ENCODE measurements at places on chromosomes 7 and 10.

- no peak for DNase-seq
Measured at GRCh38 chr10:126481181-126481580, 92.9 kb upstream of the ADAM12 start.

GRCh38 chr10:47114680-47115186, 185.3 kb upstream of the GDF10 start:
- no peak for DNase-seq

DNA sequence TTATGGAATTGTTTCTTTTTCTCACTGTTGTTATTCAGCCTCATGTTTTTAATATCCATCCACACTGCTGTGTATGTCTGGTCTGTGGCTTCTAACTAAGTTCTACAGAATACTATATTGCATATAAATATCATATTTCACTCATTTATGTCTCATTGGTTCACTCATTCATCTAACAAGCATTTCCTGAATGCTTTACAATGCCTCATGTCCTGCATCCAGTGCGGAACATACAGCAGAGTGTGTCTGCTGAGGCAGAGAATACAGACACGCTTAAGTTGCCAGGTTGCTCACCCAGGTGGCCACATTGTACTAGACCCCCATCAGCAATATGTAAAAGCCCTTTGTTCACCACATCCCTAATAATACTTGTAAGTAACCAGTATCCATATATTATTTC, 111.8 kb upstream of the CNTNAP2 start:
- DNase-seq = no peak

GRCh38 chr10:17348011-17348500, 106.3 kb downstream of the ST8SIA6 start:
- DNase-seq = no peak

DNA sequence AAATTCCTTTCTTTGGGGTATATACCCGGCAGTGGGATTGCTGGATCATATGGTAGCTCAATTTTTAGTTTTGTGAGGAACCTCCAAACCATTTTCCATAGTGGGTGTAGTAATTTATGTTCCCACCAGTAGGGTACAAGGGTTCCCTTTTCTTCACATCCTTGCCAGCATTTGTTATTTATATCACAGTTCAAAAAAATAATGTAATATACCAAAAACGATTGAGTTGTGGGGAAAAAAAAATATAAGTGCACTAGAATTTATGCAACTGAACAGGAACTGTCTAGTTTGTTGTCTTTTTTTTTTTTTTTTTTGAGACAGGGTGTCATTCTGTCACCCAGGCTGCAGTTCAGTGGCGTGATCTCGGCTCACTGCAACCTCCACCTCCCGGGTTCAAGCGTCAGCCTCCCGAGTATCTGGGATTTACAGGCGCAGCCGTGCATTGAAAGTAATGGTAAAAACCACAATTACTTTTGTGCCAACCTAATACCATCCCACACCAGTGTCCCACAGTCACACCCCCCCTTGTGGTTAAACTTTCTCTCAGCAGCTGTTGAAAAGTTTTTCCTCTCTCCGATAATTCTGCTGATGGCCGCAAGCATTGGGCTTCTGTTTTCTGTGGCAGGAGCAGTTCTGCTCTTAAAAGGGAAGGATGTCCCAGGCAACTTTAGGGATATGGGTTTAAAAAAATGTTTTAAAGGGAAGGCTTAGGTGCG, 6.8 kb upstream of the LAT2 start:
- peak; percentile 58 for DNase-seq

DNA sequence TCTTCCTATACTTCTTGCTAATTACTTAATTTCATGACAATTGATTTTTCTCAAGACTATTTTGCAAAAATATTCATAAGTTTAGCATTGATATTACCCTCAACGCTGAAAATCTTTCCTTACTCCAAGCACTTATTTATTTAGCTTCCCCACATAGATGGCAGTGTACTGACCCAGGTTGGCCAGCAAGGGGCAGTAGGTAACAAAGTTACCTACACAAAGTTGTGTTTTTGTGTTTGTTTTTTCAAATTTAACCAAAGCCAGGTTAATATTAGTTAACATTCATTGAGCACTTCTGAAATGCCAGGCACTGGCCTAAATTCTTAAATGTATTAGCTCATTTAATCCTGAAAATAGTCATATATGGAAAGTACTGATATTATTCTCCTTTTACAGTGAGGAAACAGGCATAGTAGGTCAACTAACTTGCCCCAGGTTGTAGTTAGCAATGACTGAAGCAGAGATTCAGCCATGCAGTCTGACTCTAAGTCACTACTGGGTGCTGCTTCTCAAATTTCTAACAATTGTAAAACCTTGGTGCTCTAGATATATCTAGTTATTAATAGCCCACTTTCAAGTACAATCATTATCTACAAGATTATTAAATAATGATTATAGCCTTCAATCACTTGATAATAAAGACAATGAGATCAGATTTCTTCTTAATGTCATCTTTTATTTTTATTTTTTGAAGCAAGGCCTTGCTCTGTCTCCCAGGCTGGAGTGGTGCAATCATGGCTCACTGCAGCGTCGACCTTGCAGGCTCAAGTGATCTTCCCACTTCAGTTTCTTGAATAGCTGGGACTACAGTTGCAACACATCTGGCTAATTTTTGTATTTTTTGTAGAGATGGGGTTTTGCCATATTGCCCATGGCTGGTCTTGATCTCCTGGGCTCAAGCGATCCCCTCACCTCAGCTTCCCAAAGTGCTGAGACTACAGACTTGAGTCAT, 5.8 kb upstream of the GGCT start:
- DNase-seq = peak; percentile 65

DNA sequence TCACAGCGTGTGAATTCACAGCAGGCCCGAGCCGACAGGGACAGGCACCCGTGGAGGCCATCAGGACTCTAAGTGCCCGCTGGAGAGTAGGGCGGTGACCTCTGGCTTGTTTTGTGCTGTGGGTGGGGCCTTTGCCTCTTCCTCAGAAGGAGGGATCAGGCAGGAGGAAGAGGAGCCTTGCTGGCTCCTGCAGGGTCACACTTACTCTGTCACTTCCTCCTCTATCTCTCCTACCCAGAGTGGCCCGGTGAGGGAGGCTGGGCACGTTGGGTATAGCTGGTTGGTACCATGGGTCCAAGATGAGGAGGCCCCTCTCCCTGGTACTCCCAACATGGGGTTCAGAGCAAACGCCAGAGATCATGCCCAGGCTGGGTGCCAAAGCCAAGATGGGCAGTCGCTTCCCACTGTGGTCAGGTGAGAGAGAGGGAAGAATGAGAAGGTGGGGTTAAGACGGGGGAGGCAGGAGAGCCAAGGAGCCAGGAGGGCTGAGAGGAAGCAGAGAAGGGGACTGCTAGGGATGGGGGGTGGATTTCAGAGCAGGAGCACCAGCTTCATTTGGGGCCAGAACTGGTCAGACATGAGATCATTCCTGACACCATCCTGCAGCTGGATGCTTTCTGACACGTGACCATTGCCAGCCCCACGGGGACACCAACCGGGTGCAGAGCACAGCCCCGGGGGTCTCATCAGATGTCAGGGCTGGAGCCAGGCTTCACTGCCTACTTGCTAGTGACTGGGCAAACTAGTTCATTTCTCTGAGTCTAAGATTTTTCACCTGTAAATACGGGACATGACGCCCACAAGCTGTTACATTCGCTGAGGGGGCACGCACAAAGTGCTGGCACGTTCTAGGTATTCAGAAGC, 54.8 kb upstream of the CACUL1 start:
- DNase-seq = no peak

GRCh38 chr10:69863580-69863979, 61.9 kb downstream of the COL13A1 start:
- peak; percentile 51 for DNase-seq

DNA sequence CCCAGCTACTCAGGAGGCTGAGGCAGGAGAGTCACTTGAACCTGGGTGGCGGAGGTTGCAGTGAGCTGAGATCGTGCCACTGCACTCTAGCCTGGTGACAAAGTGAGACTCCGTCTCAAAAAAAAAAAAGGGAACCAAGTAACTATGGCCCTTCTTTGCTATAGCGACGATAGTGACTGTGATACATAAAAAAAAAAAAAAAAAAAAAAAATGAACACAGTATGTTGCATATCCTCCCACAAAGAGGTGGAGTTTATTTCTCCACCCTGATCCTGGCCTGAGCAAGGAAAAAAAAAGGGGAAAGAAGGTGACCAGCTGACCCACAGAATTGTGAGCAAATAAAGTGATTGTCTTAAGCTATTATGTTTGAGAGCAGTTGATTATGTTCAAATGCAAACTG, 42.3 kb upstream of the STEAP1B start:
- no peak for DNase-seq

DNA sequence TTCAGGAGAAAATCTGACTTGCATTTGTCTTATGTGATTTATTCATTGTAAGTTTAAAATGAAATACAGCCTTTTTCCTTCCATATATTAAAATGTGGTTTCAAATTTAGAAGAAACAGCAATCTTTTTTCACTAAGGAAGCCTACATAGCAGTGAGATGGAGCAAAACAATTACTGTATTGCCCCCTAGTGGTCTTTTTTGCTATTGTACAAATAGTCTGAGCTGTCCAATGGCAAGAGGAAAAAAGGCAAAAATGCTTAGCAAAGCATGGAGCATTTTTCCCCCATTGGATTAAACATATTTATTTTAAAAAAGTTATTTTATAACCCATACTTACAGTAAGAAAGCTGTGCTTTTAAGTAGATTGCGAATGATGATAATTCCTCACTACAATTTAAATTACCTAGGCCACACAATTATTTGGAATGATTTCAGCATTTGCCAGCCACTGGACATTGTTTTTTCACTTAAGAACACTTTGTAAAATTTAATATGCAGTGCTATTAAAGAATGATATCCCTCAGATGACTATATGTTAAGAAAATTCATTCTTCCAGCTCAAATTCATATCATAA, 119.5 kb downstream of the CPED1 start:
- peak; percentile 93 for DNase-seq

GRCh38 chr10:92550924-92551323, 23.0 kb downstream of the IDE start:
- DNase-seq = no peak

DNA sequence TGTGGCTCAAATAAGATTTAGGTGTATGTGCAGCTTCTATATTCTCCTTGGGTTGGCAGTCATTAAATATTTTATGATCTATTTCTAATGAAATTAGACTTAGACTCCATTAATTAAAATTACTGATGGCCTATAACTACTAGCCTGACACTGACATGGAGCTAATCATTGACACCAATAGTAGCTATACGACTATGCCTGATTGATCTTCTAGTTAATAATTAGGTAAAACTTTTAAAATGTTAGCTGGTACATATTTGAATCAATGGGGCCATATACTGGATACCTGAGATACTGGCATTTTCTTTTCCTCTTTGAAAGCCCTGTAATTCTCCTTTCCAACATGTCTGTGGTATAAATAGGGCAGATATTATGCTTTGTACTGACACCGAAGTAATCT, 14.4 kb downstream of the WEE2 start:
- no peak for DNase-seq

- DNase-seq = peak; percentile 49
Measured at GRCh38 chr10:84429926-84430520, 101.6 kb downstream of the CCSER2 start.

DNA sequence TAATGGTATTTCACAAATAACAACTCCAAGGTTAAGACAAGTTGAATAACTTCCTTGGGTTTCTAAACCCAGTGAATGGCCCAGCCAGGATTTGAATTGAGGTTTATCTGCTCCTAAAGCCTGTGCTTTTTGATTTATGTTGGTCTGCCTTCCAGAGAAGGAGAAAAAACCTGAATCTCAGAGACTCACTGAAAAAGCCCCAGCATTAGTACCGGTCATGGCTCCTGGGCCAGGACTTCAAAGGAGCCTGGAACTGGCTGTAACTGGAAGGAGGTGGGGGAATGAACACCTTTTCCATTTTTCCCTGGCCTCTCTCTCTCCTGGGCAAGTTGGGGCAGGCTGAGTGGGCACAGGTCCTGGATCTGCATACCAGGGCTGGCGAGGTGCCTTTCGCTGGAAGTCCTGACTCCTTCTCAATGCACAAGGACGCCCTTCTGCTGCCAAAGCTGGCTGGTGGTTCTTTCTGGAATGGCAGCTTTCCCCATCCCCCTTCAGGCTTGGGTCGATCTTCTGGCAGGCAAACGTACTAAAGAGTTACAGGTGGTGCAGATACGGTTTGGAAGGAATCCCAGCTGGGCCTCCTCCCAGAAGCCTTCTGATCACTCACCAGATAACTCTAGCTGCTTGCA, 268.2 kb downstream of the PTEN start:
- no peak for DNase-seq

- DNase-seq = no peak
Measured at GRCh38 chr7:4549681-4550080, 132.4 kb upstream of the FOXK1 start.

GRCh38 chr10:128645486-128645885, 519.3 kb upstream of the MKI67 start:
- DNase-seq = no peak

- DNase-seq = no peak
Measured at GRCh38 chr7:2666588-2667250, 21.3 kb upstream of the AMZ1 start.

GRCh38 chr10:119358567-119358966, 151.2 kb downstream of the GRK5 start:
- no peak for DNase-seq

- DNase-seq = no peak
Measured at GRCh38 chr7:114790521-114790920, 131.4 kb upstream of the MDFIC start.

DNA sequence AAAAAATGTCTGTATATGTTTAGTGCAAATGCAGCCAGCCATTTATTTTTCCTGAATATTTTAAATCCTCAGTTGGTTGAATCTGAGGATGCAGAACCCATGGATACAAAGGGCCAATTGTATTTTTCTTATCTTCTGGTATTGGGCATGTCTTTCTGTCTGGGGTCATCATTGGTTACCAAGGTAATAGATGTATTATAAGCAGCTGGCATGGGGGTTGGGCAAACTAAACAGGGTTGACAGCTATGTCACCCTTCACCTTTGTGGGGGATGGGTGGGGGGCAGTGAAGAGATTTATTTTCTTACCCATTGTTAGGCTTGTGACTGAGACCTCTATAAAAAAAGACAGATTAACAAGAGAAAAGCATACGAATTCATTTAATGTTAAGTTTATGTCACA, 38.8 kb downstream of the CDHR3 start:
- no peak for DNase-seq

- DNase-seq = no peak
Measured at GRCh38 chr7:93739424-93739823, 151.1 kb downstream of the TFPI2 start.

GRCh38 chr7:90621125-90621746, 25.1 kb downstream of the CDK14 start:
- no peak for DNase-seq

DNA sequence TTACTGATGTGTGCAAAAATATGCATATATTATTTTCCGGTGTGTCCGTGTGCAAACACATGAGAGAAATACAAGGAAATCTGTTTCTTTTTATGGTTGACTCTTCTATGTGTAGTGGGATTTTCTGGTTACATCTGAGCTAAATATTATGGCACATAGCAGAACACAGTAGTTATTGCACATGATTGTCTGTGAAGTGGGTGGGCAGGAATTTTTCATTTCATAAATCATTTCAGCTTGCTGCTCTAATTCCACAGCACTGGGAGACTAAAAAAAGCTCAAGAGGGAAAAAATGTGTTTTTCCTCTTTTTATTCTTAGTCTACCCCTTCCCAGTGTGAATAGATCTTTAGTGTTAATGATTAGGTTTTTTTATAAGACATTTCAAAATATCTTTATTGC, 197.9 kb downstream of the MBL2 start:
- no peak for DNase-seq

- DNase-seq = no peak
Measured at GRCh38 chr7:134071355-134072331, 55.5 kb upstream of the LRGUK start.
